ENCODE measurements at places on chromosomes 12 and 14.

GRCh38 chr12:113461666-113462065 lies 10.0 kb downstream of the LHX5 start:
- no peak for DNase-seq

GRCh38 chr14:97538749-97539410 lies 741.7 kb downstream of the VRK1 start:
- DNase-seq = no peak

GRCh38 chr14:33527023-33527634 lies 423.7 kb downstream of the EGLN3 start:
- no peak for DNase-seq

- no peak for DNase-seq
Measured at GRCh38 chr14:35333264-35333730, 41.1 kb downstream of the PSMA6 start.

DNA sequence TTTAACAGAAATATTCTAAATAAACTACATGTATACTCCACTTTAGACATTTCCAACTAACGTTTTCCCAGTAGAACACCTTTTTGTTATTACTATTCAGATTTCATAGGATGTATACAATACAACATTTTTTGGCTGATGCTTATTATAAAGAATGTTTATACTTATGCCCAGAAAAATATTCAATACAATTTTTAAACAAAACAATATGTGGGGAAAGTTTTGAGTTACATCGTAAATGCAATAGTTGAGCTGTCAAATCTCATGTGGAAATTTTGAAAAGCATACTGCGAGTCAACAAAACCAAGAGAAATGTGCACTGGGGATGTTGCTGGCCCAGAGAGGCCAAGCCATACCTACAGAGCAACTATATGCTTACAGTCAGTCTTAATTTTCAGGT lies 18.2 kb upstream of the MON2 start:
- DNase-seq = no peak

DNA sequence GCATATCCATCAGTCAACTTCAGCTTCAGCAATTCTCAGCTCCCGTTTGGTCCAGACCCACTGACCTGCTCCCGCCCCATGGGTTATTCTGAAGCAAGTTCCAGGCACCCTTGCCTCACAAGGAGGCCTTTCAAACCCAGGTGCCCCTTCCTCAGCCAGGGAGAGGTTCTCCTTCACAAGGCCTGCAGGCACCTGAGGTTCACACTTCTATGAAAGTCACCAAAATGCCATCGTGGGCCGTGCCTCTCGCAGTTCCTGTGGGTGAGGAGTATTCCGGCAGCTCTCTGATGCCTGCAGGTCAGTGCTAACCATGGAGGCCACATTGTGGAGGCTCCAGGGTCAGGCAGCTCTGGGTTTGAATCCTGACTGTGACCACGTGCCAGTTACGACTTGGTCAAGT lies 40.2 kb upstream of the BCL7A start:
- no peak for DNase-seq

DNA sequence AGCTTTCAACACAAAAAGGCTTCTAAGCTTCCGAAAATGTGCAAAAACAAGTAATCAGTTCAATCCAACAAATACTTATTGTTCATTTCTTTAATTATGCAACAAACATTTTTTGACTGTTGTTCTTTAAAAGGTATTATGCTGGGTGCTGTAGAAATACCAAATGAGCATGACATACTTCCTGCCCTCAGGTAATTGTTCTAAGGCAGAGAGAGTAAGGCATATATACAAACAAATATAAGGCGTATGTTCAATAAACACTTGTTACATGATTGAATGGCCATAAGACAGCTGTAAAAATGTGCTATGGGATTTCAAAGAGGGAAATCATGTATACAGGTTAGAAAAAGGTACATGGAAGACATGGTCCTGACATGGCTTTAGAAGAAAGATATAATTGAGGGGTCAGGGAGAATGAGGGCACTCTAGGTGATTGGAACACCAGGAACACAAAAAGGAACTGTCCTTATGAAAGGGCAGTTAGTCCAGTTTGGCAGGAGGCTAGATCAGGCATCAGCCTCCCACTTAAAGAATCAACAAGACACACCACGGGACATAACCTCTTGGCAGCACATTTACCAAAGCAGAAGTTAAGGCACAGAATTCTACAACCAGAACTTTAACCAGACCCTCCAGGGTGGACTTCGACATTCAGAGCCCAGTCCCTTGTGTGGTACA lies 135.8 kb upstream of the SCAF11 start:
- no peak for DNase-seq

DNA sequence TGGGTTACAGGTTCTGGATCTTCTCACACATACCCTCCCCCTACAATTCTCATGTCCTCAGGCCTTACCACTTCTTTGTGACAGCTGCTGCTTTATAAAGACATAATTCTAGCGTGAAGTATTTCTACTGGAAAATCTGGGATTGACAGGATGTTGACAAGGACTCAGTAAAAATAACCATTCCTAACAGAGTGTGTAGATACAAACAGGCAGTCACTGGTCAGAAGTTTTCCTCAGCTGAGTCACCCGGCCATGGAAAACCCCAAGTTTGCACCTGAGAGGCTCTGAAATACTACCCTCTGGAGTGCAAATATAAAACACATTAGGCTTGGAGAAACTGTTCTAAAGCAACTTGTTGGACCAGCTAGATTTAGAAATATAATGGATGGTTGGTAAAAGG lies 54.4 kb downstream of the SPPL3 start:
- no peak for DNase-seq

- no peak for DNase-seq
Measured at GRCh38 chr12:65510007-65510406, 231.5 kb downstream of the MSRB3 start.

- DNase-seq = peak; percentile 26
Measured at GRCh38 chr12:65277994-65278575, 398 bp upstream of the MSRB3 start.

GRCh38 chr14:99246536-99247097 lies 25.4 kb downstream of the BCL11B start:
- no peak for DNase-seq

GRCh38 chr12:79944565-79944964 lies 9.7 kb upstream of the PPP1R12A start:
- DNase-seq = no peak

DNA sequence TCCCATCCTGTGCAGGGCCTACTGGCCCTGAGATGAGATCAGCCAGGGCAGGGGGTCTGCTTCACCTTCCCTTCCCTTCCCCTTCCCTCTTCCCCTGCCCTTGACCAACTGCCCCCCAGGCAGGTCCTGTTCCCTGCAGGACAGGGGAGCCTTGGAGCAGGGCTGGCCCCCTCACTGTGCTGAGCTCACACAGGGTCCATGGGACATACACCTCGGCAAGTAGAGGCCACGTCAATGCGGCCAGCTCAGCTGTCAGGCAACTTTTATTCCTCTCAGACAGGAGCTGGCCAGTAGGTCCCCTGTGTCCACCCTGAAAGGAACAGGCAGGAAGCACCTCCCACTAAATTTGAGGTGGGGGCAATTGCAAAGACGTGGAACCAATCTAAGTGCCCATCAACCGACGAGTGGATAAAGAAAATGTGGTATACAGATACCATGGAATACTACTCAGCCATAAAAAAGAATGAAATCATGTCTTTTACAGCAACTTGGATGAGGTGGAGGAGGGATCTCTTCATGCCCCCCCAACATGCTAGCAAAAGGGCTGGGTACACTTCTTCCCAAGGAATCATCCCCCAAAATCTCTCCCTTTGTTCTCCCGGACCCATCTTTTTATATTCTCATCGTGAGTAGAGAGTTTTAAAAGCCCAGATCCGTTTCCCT lies 148.7 kb downstream of the BCL11B start:
- no peak for DNase-seq

GRCh38 chr12:126627596-126627995 lies 1562.4 kb downstream of the AACS start:
- DNase-seq = no peak

DNA sequence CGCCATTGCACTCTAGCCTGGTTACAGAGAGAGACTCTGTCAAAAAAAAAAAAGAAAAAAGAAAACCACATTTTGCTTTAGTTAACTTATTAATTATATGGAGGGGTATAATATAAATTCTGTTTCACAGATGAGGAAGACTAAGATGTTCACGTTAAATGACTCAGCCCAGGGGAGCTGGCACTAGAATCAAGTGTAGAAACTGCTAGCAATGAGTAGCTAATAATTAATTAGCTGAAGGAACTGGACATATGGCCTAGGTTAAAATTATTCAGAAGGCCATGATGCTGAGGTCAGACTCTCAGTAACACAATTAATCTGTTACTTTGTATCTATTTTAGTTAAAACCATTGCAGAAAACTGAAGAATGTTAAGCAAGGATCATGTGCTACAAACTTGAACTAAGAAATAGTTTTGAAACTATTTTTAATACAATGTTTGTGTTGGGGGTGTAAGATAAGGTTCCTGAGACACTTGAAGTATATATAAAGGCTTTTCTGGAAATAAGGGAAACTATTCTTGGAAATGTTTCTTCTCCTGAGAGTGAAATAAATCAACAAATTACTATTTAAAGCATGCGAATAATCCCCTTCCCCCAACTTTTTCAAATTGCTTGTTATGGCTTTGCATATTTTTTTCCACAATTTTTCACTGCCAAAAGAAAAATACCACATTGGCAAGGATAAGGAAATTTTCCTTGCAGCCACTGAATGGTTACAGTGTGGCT lies 589.3 kb downstream of the SOX5 start:
- no peak for DNase-seq

DNA sequence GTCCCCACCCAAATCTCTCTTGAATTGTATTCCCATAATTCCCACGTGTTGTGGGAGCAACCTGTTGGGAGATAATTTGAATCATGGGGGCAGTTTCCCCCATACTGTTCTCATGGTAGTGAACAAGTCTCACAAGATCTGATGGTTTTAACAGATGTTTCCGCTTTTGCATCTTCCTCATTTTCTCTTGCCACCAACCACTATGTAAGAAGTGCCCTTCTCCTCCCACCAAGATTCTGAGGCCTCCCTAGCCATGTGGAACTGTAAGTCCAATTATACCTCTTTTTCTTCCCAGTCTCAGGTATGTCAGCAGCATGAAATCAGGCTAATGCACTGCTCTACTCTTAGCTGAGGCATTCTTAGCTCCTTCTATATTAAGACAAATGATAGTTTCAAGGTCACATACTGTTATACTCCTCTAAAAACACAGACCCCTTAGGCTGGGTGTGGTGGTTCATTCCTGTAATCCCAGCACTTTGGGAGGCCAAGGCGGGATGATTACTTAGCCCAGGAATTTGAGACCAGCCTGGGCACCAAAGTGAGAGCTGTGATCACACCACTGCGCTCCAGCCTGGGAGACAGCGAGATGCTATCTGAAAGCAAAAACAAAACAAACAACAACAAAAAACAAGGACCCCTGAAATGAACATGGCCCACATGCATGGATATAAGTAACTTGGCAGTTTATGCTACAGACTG lies 3.6 kb downstream of the SCAF11 start:
- DNase-seq = no peak

DNA sequence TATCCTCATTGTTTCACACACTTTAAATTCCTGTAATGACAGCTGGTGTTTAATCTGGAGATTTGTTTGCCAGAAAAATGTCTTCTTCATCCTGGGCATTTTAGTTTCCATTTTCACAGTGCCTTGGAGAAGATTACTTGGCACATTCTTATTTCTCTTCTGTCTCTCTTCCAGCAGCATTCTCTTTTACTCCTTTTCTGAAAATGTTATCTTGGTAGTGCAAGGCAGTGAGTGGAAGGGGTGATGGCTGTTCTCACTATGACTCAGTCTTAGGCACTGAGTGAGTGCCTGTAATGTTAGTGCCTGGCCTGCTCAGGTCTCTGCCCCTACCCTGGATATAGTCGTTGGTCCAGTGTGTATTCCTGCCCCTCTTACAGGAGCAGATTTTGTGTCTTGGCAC lies 13.1 kb downstream of the CLECL1 start:
- no peak for DNase-seq

DNA sequence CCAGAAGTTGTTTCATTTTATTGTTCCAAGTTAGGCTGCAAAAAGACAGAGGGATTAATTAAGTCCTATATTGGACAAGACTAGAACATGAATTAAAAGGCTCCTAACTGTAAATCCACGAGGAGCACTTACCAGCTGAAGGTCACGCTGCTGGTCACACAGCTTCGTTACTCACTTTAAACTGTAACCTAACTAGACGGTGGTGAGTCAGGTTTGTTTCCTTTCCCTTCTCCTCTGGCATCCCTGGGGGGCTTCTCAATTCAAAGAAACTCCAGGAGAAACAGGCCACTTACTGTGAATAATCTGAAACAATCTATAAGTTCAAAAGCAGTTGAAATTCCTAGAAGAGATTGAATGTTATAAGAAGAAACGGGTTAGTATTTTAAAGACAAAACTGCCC lies 331.4 kb downstream of the BCAT1 start:
- DNase-seq = no peak

DNA sequence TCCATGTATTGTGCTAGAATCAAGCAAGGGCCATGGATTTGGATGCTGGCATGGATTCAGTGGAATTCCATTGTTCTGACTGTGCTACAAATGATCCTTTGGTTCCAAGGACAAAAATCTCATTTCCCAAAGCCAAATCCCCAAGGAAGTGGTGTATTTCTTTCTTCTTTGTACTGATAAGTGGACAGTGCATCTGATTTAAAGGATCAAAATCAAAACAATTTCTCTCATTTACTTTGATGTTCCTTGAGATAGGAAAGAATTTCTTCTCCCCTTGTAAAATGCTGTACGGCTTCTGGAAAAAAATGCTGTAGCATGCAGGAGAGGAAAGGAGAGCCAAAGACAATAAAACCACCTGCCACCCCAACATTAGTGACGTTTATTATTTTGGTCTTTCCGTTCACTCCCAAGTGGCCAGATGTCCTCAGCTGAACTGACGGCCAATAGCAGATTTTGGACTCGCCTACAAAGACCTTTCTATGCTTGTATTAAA lies 185.7 kb downstream of the PRKD1 start:
- no peak for DNase-seq

DNA sequence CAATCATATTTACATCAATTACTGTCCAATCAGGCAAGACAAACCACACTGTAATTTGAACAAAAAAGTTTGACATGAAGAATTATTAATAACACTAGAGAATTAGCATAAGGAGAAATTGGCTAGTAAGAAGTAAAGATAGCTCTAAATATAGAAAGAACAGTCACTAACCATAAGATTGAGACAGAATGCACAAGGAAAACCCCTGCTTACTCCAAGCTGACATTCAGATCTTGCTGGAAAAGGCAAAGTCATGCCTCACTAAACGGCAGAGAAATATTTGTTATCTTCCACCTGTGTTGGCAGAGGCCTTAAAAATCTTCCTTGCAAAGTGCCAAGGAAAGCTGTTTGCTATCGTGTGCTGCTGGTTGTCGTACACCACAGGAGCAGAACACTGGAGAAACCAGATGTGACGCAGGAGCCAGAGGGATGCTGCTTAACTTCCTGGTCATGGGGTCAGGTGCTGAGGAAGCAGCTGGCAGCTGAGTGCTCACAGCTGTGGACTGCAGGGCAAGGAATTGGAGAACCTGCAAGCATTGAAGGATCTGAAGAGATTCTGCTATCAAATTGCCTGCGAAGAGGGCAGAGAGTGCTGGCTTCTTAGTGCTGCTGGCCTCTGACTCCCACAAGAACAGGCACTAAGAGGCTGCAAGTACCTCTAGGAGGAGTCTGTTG lies 1323.3 kb downstream of the LRFN5 start:
- DNase-seq = peak; percentile 30

GRCh38 chr14:96263347-96264199 lies 7.6 kb downstream of the BDKRB1 start:
- no peak for DNase-seq

Data from lung (tissue), 17 donors.